ENCODE measurements at places on chromosomes 5 and 9. TPM values are rescaled to one million over a fixed set of nuclear protein-coding genes. Genes with fewer than 3 reads are reported as not detected.

The SOHLH1 gene
- not detected for total RNA-seq

The COL27A1 gene
- total RNA-seq, result 4.2 TPM

The ARRDC3 gene
- total RNA-seq, result 65.6 TPM

The FAXDC2 gene
- total RNA-seq, result 64.9 TPM

The SGCD gene
- total RNA-seq, result 30.6 TPM

The TMEM250 gene
- total RNA-seq, result 28.7 TPM

DNA sequence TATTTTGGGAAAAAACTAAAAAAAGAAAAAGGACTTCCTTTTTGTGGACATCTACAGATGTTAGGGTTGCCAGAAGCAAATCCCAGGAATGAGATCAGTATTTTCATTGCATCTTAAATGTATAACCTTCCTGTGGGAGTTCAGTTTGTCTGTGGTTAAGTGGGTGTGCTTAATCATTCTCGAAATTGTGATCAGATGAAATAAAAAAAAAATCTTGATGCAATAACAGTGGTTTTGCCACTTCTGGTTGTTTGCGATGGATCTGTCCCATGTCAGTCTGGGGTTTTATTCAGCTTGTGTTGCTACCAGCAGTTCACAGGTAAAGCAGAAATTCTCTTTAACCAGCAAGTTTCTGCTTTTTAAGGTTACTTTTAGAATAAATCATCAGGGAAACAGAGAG, 179.0 kb downstream of the MAN2A1 start:
- ATAC-seq, result no peak

GRCh38 chr5:55918087-55919035, 67.2 kb downstream of the IL31RA start:
- no peak for ATAC-seq

DNA sequence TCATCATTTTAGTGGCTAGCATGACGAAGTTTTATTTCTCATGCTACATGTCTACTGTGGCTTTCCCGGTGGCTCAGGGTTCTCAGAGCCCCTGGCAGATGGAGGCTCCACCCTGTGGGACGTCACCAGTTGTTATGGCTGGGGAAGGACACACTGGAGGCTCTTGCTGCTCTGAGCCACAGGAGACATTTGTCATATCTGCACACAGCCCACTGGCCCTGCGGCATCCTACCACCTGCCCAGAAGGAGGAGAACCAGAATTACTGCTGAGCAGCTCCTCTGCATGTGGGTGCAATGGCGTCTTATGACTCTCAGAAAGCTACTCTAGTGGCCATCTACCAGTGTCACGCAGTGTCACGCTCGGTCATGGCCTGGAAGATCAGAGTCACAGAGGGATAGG, 6.6 kb downstream of the OR13J1 start:
- ATAC-seq, result no peak

- peak; percentile 44 for ATAC-seq
These were observed 569 bp downstream of the CAMK4 start for GRCh38 chr5:111224561-111225345.

- no peak for ATAC-seq
These were observed 299.5 kb downstream of the SLIT3 start for GRCh38 chr5:169001394-169001793.

- no peak for ATAC-seq
These were observed 355.9 kb downstream of the PRELID2 start for GRCh38 chr5:145479271-145479670.

DNA sequence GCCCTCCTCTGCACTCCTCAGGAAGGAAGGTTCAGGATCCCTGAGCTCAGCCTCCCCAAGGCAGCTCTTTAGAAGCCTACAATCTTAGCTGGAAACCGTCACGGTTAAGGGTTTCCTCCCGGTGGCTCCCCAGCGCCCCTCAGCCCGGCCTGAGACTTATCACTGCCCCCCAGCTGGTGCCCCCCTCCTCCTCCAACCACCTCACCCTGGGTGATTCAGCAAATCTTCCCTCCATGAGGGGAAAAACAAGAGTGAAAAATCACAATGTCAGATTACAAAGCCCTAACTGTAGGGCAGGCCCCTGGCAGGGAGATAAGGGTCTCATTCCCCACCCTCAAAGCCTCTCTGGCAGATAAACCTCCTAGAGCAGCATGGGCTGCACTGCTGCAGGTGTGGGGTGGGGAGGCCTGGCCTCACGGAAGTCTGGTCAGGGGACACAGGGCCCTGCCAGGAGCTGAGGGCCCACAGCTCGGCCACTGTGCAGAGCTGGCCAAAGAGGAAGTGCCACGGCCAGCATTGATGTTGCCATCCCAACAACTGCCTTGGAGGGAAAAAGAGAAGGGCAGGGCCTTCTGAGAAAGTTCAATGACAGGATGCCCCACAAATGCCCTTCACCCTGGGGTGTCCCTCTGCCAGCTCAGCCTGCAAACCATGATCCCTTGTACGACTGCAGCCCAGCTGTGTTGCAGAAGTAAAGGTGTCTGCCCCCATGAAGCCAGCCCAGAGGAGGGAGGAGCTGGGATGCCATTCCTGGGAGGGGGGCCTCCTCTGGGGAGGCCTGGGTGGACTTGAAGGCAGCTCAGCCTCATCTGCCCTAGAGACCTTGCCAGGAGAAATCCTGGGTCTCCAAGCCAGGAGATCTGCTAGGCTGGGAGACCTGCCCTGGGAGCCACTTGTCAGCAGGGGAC, 25.9 kb downstream of the GFI1B start:
- no peak for ATAC-seq

- ATAC-seq, result no peak
These were observed 116.5 kb upstream of the LHFPL2 start for GRCh38 chr5:78765116-78765515.

DNA sequence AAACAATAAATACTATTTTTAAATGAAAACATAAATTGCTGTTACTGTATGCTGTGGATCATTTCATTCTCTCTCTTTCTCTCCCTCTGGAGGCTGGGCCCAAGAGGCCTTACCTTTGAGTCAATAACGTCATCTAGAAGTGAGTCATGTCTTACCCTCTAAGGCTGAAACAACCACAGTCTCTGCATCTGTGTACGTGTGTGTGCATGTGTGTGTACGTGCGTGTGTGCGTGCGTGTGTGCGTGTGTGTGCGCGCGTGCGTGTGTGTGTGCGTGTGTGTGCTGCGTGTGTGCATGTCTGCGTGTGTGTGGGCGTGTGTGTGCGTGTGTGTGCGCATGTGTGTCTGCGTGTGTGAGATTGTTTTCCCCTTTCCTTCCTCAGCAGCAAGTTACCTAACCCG, 13.6 kb upstream of the IL17B start:
- ATAC-seq, result no peak

- no peak for ATAC-seq
These were observed 107.6 kb downstream of the PDE8B start for GRCh38 chr5:77318060-77318459.

DNA sequence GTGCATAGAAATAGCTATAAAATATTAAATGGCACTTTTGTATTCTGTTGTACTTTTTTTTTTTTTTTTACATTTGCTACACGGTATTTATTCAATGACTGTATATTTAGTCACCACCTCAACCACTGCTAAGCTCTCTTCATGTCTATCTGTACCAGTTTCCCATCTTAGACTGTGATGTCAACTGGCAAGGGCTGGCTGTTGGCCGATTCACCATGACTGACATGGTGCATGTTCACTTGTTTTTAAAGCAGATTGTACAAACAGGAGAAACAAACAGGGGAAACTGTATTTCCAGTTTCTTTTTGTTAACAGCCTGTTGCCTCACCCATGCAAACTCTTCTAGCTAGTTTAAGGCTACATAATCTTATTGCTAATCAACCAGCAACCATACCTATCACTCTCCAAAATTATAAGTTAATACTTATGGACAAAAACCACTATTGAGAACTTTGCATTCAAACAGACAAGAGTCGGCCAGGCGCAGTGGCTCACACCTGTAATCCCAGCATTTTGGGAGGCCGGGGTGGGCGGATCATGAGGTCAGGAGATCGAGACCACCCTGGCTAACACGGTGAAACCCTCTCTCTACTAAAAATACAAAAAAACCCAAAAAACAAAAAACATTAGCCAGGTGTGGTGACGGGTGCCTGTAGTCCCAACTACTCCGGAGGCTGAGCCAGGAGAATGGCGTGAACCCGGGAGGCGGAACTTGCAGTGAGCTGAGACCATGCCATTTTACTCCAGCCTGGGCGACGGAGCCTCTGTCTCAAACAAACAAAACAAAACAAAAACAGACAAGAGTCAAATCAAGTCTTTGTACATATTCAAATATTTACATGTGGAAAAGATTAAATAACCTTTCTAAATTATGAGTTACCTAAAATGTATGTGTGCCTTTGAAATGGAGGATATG, 13.2 kb downstream of the ZFAND5 start:
- no peak for ATAC-seq

All from gastroesophageal sphincter (tissue), 4 donors.